ENCODE measurements at places on chromosomes 7 and 10.

- DNase-seq = no peak
Observed at GRCh38 chr7:108292541-108292940, 162.4 kb upstream of the LAMB4 start.

DNA sequence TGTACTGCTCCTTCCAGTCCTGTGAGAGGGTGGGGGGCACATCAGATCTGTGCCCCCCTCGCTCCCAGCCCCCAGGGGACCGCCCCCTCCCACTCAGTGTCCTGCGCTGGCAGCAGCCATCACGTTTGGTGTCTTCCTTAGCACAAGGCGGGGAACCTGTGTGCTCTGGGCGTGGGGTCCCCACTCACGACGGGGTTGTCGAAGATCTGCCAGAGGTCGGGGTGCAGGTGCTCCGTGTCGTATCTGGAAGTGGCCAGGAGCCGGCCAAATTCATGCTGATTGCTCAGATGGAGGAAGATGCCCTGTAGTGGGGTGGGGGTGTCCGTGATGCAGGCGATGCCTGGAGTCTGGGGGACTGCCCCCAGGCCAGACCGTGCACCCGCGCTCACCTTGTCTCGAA, 7.2 kb downstream of the PLOD3 start:
- DNase-seq = no peak

DNA sequence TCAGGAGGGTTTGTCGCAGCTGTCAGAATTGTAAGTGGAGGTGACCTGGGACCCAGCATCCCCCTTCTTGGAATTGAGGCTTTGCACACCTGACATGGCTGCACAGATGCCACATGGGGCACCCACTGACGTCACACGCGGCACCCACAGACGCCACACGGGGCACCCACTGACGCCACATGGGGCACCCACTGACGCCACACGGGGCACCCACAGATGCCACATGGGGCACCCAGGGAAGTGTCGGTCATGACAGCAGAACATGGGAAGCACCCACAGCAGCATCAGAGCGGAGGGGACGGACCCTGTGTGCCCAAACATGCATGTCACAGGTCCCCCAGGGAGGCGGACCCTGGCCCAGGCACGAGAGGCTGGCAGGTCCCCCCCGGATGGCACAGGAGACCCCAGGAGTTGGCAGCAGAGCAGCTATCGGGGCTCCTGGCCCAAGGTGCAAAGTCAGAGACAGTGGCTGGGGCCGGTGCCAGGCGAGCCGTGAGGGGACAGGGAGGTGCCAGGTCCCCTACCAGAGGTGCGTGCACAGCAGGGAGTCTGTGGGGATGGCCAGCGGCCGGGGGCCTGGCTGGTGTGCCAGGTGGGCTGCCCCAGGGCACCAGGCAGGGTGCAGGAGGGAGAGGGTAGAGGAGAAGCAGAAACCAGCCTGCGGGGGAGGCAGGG, 21.1 kb downstream of the KNDC1 start:
- DNase-seq = no peak

DNA sequence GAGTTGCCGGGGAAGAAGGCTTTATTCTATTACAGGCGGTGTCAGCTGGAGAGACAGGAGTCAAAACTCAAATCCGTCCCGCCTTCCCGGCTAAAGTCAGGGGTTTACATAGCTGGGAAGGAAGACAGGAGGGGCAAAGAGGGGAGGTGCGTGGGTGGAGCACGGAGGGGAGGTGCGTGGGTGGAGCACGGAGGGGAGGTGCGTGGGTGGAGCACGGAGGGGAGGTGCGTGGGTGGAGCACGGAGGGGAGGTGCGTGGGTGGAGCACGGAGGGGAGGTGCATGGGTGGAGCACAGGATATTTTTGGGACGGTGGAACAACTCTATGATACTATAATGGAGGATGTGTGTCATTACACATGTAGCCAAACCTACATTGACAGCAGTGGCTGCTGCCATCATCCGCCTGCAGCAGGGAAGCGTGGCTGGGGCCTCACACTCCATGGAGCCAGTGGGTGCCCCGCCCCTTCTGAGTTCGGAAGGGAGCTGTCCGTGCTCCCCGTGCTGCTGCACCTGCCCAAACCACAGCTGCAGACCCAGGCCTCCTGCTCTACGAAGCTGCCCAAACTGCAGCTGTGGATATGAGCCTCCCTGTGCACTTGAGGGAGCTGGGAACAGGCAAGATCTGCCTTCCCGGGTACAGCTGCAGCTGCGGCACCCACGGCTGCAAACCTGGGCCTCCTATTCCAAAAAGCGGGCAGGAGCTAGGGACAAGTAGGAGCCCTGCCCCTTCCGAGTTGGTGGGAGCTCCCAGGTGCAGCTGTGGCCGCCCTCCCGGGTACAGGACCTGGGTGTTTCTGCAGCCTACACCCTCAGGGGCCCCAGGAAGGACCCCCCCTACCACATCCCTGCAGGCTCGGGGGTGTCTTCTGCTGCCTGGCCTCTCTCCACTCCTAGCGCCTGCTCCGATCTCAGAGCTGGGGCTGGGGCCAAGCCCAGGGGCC, 119.4 kb downstream of the DYNC2I1 start:
- no peak for DNase-seq

GRCh38 chr10:99435986-99436638, 5.7 kb upstream of the GOT1 start:
- no peak for DNase-seq

- no peak for DNase-seq
Observed at GRCh38 chr10:126199221-126199998, 188.9 kb downstream of the ADAM12 start.

DNA sequence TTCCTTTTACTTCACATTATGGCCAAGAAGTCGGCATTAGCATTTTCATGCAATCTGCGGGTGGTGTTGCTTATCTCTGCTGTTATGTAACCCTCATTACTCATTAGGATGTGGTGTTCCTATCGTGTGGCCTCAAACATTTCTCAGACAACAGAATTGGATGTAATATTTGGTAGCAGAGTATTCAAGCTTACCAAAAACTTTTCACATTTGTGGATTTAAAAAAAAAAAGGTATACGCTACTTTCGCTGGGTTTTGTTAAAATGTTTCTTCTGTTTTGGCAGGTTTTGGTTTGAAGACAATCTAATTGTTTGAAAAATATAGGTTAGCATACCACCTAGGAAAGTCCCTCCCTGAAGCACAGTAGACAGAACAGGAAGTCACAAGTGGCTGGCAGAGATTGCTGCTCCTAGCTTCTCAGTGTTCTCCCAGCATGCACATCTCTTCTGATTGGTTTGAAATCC, 128.8 kb downstream of the GATA3 start:
- no peak for DNase-seq

DNA sequence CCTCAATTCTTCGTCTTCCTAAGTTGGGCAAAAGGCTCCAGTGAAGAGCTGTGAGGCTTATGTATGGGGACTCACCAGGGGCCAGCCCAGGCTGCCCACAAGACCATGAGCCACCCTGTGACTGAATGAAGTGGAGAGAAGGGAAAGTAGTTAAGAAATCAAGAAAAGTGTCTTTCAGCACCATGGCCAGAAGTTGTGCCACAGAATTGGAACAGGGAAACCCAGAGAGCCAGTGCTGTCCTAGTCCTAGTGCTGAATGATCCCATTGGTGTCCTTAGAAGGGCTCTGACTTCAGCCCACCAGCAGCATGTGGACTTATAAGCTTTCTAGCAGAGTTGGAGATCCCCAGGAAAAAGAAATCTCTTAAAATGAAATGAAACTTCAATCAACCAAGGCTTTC, 37.0 kb upstream of the CCSER2 start:
- no peak for DNase-seq

DNA sequence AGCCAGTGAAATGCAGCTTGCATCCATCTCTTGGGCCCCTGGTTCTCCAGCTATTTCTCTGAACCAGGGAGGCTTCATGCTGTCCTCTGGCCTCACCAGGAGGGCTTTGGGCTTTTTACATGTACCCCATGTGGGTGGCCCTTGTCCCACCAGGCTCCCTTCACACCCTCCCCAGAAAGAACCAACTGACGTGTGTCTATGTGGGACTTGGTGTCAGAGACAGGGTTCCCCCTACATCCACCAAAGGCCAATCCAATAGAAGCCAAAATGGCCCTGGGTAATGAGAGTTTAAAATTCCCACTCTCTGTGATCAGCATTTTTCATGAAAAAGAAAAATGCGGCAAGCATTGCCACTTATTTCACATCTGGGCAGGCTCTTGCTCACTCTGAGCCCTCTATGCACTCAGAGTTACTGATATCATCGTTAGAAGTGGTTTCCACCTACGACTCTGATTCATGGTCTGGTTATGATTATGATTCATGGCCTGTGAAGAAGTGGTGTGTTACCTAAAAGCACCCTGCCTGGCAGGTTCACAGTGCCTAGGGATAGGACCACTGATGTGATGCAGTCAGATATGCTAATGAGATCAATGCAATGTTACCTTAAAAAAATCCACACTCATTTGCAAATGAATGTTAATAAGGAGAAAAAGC, 133.5 kb downstream of the BUB3 start:
- no peak for DNase-seq

DNA sequence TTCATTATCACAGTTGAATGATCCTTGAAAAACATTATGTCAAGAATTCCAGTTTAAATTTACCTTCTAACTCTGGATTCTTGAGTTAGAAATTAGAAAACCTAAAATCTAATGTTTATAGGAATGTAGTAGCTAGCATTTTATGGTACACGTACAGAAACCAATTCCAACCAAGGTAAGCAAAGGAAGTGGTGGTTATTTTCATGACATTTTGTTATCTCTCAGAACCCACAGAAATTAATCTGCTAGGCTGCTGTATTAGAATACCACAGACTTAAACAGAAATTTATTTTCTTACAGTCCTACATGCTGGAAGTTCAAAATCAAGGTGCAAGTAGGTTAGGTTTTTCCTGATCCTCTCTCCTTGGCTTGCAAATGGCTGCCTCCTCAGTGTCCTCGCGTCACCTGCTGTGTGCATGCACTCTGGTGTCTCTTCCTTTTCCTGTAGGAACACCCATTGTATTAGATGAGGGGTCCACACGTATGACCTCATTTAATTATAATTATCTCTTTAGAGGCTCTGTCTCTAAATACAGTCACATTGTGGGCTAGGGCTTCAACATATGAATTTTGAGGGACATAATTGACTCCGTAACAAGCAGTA, 8.5 kb upstream of the CSTF2T start:
- DNase-seq = no peak

- no peak for DNase-seq
Observed at GRCh38 chr10:13505052-13505680, 23.6 kb downstream of the BEND7 start.

- no peak for DNase-seq
Observed at GRCh38 chr10:106513352-106513771, 651.1 kb downstream of the SORCS1 start.

- no peak for DNase-seq
Observed at GRCh38 chr10:7444551-7445121, 33.8 kb upstream of the SFMBT2 start.

All from D721Med (cell line).